Hematopoietic multipotent progenitor cell treated with erythropoietin and hydrocortisone succinate and interleukin-3 and kit ligand, for 8 days (in vitro differentiated cells): ENCODE measurements at places on chromosomes 4 and X.
A peak's percentile ranks its signal among the peaks of the same experiment; 100 is the strongest.

- no peak for DNase-seq
Measured at GRCh38 chrX:39972340-39972739, 125.4 kb downstream of the BCOR start.

DNA sequence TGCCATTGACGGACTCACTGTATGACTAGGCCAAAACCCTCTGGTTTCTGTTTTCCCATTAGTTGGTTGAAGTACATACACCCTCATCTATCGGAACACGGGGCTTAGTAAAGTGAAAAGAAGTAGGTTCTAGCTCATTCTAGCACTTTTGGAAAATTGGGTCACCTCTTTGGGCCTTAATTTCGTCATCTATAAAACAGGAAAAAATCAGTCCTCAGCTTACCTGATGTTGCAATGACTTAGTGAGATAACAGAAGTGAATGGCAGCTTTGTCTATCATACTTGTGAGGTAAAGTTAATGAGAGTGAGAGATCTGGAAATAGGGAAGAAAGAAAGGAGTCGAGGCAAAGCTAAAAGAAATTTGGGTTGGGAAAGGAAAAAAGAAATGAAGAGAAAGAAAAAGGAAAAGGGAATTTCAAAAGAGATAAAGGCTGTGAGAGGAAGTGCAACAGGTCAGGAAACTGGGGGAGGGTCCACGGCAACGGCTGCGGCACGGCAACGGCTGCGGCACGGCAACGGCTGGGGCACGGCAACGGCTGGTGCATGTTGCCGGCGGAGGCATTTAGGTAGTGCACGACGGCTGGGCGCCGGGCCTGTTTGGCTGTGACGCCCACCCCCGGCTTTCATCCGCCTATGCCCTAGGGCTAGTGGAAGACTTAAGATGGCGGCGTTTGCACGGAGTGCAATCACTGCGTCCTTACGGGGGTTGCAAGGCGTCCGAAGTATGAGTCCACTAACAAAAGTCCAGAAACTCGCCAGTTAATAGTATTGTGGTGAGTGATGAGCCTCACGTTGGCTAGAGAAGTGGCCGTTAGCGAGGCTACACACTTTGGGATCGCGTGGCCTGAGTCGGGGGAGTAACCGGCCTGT is 360.1 kb upstream of the ZCCHC13 start:
- peak; percentile 83 for DNase-seq

- DNase-seq: no peak
Measured at GRCh38 chr4:64326507-64326906, 82.7 kb downstream of the TECRL start.

- no peak for DNase-seq
Measured at GRCh38 chr4:151454513-151454912, 45.5 kb downstream of the FHIP1A start.

- no peak for DNase-seq
Measured at GRCh38 chrX:74179990-74180389, 124.0 kb upstream of the ZCCHC13 start.

GRCh38 chrX:6464726-6465125 is 70.2 kb downstream of the VCX3A start:
- DNase-seq: no peak

GRCh38 chr4:94691552-94691951 is 66.2 kb upstream of the BMPR1B start:
- no peak for DNase-seq

- DNase-seq: peak; percentile 22
Measured at GRCh38 chr4:154779362-154779947, 1.6 kb upstream of the RBM46 start.

DNA sequence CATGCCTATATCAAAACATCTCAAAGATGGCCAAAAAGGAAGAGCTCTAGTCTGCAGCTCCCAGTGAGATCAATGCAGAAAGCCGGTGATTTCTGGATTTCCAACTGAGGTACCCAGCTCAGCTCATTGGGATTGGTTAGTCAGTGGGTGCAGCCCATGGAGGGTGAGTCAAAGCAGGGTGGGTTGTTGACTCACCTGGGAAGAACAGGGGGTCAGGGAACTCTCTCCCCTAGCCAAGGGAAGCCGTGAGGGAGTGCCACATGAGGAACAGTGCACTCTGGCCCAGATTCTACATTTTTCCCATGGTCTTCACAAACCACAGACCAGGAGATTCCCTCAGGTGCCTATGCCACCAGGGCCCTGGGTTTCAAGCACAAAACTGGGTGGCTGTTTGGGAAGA is 57.3 kb upstream of the FGF16 start:
- DNase-seq: no peak

DNA sequence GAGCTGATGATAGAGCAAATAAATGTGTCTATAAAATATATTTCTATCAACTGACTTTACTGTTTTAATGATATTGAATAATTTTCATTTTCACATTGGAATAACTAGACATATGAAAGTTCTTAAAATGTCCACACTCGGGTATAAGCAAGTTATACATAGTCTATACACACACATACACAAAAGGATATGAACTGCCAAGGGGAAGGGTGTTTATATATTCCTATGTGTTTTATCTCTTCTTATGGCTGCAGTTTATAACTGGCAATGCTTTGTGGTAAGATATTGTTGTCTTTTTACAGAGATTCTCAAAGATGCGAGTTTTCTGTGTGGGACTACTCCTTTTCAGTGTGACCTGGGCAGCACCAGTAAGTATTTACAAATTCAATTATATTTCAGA is 1.6 kb downstream of the MEPE start:
- DNase-seq: no peak

DNA sequence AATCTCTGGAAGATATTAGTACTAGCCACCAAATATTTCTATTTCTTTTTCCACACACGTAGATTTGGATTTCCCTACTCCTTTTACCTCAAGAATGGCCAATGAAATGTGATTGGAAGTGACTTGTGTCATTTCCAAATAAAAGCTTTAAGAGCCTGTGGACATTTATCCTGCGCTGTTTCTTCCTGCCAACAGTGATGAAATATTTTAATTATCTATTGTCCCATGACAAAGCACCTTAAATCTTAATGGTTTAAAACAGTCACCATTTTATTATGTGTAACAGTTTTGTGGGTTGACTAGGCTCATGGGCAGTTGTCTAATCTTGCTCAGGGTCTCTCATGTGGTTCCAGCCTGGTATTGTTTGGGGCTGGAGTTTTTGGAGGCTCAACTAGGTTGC is 3.5 kb upstream of the PGRMC2 start:
- no peak for DNase-seq
